T-helper 22 cell (primary cell): ENCODE measurements at places on chromosomes 2 and 18.
A peak's percentile ranks its signal among the peaks of the same experiment; 100 is the strongest.

DNA sequence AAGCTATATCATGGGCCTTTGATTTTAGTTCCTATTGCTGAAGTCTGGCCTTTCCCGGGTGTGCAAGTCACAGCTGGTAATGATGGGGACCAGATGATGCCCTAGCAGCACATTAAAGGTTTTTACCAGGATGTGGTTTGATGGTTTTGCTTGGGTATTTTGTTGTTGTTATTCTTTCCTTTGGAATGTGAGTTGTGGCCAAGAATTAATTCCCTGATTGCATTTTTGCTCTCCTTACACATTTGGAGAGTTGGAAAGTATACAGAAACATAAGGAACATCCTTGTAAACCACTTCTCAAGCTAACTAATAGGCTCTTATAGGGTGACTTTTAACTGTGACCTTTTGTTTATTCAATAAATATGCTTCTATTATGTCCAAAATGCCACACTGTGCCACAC is 154.1 kb upstream of the MMADHC start:
- DNase-seq = no peak

DNA sequence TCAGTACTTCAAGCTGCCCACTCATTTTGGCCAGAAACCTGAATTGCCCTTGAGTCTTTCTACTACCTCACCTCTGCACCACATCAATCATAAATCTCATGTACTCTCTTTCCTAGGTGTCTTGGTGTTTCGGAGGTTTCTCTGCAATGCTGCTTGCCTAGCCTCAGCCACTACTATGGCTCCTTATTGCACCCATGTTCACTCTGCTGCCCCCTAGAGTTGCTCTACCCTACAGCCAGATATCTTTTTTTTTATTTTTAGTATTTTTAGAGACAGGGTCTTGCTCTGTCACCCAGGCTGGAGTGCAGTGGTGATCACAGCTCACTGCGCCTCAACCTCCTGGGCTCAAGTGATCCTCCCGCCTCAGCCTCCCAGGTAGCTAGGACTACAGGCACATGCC is 413.0 kb downstream of the PTPRM start:
- no peak for DNase-seq

GRCh38 chr2:133774654-133775015 is 206.4 kb upstream of the NCKAP5 start:
- DNase-seq = no peak

DNA sequence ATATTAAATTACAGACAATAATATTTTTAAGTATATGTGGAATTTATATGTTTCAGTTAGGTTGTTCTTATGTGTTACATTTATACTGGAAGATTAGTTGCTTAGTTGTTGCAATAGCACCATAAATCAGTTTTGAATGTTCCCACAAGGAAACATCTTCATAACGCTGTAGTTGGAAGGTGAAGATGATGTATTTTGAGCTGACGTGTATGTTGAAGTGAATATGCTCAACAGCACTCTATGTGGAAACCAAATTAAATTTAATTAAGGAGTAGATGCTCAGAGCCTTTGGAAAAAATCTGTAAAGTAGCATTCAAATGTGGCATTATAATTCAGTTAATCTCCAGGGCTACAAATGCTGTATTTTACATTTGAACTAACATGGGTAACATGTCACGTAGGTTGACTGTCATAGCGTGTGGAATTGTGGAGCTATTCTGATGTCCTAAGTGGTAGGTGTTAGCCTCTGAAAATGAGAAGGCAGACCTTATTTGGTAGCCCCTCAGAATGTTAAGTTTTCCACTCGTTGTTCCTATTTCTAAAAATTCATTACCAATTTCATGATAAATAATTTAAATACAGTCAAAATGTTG is 88.5 kb downstream of the MEIS1 start:
- DNase-seq = no peak

GRCh38 chr18:58218117-58218516 is 174.1 kb downstream of the NEDD4L start:
- no peak for DNase-seq

GRCh38 chr2:239264838-239265651 is 135.8 kb downstream of the HDAC4 start:
- DNase-seq = peak; percentile 66

- no peak for DNase-seq
These were observed 4.7 kb upstream of the IL37 start for GRCh38 chr2:112906276-112906675.
